RWPE1 (cell line): ENCODE measurements at places on chromosomes 16 and 17.

GRCh38 chr17:3843935-3844516 lies 2.0 kb downstream of the NCBP3 start:
- DNase-seq = peak; percentile 38

DNA sequence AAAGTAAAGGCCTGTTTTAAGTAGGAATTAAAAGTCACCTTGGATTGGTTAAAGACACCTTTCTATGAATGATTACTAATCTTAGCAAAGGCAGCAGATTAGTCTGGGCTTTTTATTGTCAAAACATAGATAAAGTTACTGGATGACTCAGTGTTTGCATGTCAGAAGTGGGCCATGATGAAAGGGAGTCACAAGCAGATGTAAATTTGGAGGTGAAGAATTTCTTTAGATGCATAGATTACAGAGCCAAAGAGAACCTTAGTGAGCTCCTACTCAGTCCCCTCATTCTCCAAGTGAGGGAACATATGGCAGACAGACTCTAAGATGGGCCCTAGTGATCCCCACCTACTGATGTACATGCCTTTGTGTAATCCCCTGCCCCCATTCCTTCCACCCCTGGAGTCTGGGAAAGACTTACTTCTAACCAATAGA lies 124.5 kb downstream of the HS3ST3A1 start:
- no peak for DNase-seq

DNA sequence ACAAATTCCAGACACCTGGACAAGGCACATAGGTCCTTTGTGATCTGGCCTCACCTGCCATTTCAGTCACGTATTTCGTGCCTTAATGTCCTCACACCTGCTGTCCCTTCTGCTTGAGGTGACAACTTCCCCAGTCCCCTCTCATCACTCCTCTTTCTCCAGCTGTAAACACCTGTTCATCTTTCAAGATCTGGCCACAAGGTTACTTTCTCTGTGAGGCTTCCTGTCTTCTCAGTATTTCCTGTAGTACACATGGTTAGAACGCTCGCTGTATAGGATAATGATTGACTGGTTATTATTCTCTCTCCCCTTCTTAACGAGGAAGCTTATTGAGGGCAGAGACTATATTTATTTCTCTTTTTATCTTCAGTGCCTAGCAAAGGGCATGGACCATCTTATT lies 74.5 kb upstream of the PMFBP1 start:
- no peak for DNase-seq

DNA sequence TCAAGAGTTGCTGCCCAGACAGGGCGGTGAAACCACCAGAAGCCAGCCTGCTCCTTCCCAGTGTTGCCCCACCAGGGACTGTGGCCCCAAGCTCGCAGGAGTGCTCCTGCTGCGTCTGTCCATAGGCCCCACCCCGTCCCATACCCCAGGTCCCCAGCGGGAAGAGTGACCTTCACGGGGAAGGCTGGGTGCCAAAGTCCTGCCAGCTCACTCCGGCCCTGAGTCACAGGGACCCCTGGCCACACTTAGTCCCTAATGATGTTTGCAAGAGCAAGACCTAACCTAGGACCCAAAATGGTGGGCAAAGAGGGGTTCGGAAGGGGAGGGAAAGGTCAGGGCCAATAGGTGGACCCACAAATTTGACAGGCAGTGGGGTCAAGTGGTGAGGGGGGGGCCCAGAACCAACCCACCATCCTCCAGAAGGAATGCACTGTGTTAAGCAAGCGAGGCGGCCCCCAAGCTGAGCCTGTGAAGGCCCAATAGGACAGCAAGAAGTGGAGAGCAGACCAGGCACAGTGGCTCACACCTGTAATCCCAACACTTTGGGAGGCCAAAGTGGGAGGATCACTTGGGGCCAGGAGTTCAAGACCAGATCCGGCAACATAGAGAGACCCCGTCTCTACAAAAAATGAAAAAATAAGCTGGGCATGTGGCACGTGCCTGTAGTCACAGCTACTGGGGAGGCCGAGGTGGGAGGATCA lies 3.3 kb downstream of the DOK4 start:
- DNase-seq = no peak

- no peak for DNase-seq
Observed at GRCh38 chr16:80672379-80672778, 131.6 kb downstream of the DYNLRB2 start.

GRCh38 chr17:1521086-1521640 lies 4.8 kb upstream of the INPP5K start:
- DNase-seq = no peak

DNA sequence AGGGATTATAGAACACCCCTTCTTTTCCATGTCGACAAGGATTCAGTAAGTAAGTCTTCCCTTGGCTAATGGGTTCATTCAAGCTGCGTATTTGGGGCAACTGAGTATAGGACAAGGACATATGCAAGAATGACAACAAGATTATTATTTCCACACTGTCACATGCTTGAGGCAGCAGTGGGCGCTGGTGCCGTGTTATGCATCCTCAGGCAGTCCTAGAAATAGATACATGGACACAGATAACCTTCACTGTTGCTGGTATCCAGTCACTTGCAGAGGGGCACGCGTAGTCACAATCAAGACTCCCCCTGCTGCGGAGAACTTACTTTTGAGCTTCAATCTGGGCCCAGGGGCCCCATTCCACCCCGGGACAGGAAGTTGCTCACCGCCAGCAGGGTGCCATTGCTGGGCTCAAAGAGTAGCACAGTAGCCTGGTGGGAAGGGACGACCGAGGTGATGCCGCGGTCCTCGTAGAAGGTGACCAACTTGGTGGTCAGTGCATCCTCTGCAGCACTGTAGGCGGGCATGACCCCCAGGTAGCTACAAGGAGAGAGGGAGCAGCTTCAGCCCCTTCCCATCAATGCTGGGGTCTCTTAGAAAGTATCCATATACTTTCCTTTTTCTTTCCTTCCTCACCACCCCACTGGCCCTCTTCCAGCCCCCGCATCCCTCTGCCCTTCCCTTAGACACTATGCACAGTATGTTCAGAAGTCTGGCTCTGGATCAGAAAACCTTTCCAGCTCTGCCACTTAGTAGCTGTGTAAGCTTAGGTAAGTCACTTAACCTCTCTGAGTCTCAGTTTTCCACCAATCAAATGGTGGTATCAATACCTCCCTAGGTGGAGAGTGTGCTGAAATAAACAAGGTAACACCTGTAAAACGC lies 804 bp downstream of the CRYM start:
- DNase-seq = no peak

- no peak for DNase-seq
Observed at GRCh38 chr17:30337393-30337999, 3.6 kb upstream of the TMIGD1 start.

DNA sequence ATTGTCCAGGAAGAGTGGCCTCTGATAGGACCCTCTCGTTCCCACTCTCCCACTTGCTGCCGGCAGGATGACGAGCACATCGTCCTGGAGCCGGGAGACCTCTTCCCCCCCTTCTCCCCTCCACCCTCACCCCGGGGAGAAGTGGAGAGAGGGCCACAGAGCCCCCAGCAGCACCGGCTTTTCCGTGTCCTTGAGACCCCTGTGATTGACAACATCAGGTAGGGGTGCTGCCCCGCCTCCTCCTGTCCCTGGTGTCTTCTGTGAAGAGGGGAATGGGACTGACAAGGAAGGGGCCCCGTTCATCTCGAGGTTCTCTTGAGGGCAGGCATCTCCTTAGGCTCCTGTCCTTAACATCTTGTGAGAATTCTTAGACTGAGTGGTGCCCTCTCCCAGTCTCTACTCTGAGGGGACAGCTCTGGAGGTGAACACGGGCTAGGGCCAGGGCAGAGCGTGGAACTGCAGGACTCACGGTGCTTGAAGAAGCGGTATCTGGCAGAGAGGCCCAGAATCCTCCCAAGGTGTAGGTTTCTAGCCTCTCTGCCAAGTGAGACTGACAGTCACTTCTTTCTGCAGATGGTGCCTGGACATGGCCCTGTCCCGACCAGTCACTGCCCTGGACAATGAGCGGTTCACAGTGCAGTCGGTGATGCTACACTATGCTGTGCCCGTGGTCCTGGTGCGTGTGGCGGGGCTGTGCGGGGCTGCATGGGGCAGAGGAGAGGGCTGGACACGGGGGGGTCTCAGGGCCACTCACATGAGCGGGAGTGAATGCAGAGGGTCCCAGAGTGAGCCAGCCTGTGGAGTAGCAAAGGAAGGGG lies 26.4 kb downstream of the CASKIN2 start:
- DNase-seq = no peak

- no peak for DNase-seq
Observed at GRCh38 chr17:13616031-13616430, 14.3 kb upstream of the HS3ST3A1 start.

GRCh38 chr16:14399378-14400284 lies 230.4 kb downstream of the PARN start:
- DNase-seq = peak; percentile 53

DNA sequence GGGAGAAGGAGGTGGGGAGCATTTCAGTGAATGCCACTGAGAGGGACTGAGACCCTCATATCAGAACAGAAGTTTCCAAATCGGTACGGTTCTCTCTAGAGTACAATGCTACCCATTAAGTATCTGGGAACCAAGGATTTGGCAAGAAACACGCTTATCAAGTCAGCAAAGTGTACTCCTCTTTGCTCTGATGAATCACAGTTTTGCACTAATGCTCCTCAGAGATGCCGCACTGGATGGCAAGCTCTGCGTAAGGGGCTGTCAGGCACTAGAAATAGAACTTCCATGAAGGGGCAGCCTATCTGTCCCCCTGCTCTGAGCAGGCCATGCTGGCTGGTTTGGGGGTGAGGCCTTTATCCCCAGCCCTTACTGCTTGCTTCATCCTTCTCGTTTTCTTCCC lies 4.8 kb upstream of the ABCC12 start:
- DNase-seq = no peak

DNA sequence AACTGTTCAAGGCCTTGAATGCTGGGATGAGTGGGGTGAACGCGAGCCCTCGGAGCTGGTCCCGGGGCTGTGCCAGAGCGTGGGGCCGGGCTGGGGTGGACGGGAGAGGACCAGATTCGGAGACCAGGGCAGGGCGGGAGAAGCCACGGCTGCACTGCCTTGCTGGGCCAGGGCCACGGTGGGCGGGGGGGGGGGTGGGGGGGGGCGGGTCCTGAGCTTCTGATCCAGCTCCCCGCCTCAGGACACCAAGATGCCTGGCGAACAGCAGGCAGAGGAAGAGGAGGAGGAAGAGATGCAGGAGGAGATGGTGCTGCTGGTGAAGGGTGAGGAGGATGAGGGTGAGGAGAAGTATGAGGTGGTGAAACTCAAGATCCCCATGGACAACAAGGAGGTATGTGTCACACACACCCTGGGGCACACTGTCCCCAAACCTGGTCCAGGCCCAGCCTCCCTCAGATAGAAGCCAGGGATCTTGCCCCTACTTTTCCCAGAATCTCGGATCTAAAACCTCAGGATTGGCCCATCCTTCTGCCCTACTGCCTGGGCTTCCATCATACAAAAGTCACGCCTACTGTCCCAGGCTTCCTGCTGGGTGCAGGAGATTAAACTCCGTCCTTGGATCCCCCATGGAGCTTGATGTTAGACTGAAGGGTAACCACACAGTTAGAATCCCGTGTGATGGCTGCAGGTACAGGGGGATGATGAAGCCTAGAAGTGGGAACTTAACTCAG lies 563 bp downstream of the ZNF771 start:
- no peak for DNase-seq

GRCh38 chr17:78658281-78658785 lies 81.1 kb upstream of the DNAH17 start:
- DNase-seq = no peak

GRCh38 chr17:19398301-19399181 lies 11.6 kb upstream of the MFAP4 start:
- DNase-seq = peak; percentile 37

DNA sequence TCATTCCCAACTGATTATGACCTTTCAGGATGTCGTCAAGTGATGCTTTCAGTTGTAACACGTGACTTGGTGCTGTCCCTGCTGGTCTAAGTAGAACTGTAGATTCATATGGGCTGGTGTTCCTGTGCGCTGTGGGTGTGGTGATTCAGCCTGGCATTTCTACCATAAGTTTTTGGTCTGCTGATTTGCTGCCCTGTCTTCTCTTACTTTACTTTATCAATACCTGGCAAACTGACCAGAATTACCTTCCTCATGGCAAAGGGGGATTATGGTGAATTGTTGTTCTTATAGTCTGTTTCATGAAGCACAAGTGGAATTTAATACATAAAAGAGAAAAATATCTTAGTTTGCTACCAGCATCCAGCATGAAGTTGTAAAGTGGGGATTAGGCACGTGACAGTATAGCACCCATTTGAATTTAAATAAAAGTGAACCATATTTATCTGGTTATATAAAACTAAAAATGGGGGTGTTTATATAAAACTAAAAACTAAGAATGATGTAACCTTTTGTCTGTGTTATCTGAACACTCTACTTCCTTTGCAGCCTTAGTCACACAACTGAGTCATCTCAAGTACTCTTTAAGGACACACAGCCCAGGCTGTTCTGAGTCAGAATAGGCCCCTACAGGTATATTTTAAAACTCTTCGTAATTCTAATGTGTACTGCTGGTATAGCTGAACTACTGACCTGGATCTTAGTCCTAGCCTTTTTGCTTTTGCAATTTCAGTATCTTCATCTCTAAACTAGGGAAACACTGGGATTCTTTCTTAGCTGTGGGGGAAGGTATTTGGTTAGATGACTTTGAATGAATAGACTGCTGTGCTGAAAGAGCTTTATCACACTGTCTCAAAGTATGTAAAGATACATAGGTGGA lies 28.3 kb downstream of the TTC19 start:
- DNase-seq = peak; percentile 90

DNA sequence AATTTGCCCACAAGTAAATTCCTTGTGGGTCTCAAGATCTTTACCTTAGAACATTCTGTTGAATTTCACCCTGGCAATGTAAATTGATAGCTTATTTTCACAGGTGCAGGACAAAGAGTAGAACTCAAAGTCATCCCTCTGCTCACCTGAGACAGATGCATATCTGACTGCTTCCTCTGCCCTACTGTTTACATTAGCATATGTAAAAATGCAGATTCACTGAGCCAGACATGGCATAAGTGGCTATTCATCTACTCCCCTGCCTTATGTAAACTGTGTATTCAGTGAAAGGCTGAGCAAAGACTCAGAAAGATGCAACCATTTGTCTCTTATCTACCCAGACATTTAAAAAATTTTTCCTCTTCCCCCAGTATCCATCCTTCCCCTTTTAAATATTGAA lies 22.3 kb upstream of the MILR1 start:
- no peak for DNase-seq

DNA sequence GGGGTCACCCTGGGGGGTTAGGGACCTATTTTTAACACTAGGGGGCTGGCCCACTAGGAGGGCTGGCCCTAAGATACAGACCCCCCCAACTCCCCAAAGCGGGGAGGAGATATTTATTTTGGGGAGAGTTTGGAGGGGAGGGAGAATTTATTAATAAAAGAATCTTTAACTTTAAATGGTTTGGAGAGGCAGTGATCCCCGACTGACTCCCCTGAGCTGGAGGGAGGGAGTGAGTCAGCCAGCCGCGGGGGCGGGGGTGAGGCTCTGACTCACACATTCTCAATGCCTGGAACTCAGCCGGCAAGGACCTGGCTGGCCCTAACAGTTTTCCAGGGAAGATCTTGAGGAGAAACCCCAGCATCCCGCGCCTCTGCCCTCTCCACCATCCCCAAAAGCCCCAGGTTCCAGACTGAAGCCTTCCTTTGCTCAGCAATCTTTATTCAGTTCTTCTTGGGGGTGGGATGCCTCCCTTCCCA lies 1.5 kb downstream of the HCFC1R1 start:
- DNase-seq = peak; percentile 89
